ENCODE measurements at places on chromosomes 5 and 9.
A peak's percentile ranks its signal among the peaks of the same experiment; 100 is the strongest.

DNA sequence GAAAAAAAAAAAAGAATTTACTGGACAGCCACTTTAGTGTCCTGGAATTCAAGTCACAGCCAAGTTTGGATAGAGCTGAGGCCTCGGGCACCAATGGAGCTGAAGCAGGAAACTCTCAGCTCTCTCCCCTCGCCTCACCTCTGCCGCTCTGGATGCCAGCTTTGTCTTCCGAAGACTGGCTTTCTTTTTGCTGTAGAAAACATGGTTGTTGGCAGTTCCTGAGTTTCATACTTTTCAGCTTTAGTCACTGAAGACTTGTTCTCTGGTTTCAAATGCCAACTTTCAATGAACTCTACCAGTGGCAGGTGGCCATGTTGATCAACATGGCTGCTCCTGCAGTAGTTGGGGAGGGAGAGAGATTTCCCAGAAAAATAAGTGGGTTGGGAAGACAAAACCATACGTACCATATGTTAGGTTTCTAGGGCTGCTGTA lies 142.2 kb downstream of the SNX18 start:
- DNase-seq: no peak

DNA sequence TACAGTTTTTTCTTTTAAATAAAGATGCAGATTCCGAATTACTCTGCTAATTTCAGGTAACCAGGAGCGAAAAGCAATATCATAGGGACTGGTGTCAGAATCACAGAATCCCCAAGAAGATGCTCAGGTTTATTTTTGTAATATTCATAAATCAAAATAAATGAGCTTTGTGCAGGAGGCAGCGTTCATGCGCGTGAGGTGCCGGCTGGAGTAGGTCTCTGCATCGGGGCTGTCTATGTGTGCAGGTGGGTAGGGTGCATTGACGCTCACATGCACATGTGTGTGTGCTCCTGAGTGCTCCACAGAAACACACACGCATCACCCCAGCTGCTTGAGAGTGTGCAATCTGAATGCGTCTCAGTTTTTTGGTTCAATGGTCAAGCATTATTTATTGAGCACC lies 226.4 kb downstream of the PBX3 start:
- no peak for DNase-seq

DNA sequence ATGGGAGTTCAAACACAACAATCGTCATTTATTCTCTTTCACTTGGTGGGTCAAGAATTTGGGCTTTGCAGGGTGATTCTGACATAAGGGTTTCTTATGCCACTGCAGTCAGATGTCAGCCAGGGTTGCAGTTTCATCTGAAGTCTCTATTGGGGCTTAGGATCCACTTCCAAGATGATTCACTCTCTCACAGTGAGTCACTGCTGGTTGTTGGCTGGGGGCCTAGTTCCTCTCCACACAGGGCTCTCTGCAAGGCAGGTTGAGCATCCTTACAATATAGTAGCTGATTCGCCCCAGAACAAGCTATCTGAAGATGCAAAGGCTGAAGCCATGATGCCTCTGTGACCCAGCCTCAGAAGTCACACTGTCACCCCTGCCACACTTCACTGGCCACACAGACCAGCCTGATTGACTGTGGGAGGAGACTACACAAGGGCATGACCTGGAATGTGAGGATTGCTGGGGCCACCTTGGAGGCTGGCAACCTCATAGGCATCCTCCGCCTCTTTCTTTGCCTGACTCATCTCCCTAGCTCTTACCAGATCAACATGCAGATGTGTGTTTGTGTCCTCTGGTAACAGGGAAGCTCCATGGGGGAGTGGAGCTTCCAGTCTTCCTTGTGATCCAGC lies 4.5 kb upstream of the CARD19 start:
- no peak for DNase-seq

- DNase-seq: peak; percentile 74
Measured at GRCh38 chr5:150599917-150600511, 40.4 kb upstream of the SYNPO start.

GRCh38 chr5:116421080-116421629 lies 153.5 kb downstream of the SEMA6A start:
- no peak for DNase-seq

DNA sequence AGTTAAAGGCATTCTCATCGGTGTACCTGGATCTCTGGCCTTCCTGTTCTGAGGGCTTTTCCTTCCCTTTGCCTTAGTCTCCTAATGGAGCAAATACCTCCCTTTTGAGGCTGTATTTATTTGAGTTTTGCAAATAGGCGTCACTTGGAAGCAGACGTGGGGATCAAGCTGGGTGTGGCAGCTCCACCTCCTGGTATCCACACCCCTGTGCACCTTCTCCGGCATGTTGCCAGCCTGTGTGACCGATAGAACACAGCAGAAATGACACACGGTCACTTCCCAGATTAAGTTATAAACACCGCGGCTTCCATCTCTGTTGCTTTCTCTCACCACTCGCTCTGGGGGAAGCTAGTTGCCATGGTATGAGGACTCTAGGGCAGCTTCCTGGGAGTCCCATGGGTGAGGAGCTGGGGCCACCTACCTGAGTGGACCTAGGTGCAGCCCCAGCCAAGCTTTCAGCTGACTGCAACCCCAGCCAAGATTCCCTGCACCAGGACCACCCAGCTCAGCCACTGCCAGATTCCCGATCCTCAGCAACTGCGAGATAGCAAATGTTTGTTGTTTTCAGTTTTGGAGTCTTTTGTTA lies 214.4 kb upstream of the MVB12B start:
- no peak for DNase-seq

DNA sequence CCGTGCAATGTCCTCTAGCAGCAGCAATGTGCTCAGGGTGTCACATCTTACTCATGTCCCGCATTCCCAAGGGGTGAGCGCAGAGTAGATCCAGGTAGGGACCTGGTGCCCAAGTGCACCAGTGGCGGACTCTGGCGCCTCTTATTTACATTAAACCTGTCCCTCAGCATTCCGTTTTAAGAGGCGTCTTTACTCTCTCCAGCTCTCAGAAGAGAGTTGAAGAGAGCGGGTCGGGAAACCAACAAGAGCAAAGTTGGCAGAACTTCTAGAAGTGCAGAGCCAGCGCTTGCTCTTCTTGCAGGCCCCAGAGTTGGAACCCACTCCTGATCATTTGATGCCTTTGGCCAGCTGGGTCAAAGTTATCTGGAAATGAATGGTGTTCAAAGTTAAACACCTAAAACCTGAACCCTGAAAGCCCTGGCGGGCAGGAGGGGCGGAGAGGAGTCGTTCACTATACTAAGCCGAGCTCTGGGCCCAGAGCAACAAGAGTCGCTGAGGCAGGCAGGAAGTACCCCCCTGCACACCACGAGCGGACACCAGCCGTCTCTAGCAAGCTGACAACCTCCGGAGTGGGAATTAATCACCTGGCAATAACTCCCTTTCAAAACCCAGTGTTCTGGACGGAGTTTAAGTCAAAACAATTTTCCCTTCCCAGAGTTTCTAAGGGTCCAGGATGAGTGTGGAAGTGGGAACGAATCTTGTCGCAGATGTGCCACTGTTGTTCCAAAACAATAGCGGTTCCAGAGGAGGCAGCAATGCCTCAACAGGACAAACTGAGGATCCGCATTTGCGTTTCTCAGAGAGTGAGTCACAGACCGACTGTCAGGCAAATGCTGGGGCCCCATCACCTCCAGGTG lies 122.8 kb downstream of the TMEM161B start:
- DNase-seq: no peak

- peak; percentile 35 for DNase-seq
Measured at GRCh38 chr9:134059661-134060395, 8.0 kb downstream of the BRD3 start.

DNA sequence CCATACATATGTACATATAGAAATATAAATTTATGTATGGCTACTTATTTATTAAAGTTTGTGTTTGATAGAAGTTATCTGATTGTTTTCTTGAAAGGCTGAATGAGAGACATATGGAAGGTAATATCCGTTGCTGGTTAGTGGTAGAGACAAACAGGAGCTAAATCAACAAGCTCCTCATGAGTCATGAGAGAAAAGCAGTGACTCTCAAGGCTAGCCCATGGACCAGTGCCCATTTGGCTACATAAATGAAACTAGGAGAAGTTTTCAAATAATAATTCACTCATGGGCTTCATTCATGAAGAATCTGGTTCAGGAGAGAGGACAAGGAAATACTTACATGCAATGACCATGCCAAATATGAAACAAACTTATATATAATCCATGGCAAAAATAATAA lies 504.5 kb upstream of the ITGA1 start:
- no peak for DNase-seq

GRCh38 chr9:38384990-38385848 lies 7.3 kb upstream of the ALDH1B1 start:
- DNase-seq: no peak

DNA sequence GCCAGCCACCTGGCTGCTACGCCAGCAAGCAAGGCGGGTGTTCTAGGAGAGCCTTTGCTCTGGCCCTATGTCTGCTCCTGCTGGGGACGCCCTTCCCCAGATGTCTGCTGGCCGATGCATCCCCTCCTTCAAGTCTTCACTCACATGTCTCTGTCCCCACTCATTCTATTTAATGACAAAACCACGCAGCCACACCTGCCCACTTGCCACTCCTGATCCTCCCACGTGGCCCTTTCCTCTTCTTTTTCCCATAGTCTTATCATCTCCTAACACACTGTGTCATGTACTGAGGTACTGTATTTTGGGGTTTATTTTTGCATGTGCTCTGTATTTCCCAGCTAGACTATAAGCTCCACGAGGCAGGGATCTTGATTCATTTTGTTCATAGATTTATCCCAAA lies 62.0 kb upstream of the HRH2 start:
- DNase-seq: no peak

GRCh38 chr5:57276353-57276752 lies 102.5 kb downstream of the GPBP1 start:
- no peak for DNase-seq

DNA sequence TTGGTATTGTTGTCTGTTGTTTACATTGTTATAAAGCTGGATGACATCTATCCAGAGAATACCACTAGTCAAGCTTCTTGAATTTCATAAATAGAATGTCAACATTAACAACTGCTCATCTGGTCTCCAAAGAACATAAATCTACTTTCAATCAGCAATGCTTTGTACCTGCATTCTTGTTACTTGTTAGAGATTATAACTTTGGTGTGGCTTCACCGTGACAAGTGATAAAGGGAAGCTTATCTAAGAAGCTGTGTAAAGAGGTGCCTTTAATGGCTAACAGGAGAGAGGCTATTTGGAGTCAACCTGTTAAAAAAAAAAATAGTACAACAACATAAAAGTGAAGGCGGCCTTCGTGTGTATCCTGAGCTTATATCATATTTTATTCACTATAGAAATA lies 41.8 kb downstream of the MUSK start:
- no peak for DNase-seq

DNA sequence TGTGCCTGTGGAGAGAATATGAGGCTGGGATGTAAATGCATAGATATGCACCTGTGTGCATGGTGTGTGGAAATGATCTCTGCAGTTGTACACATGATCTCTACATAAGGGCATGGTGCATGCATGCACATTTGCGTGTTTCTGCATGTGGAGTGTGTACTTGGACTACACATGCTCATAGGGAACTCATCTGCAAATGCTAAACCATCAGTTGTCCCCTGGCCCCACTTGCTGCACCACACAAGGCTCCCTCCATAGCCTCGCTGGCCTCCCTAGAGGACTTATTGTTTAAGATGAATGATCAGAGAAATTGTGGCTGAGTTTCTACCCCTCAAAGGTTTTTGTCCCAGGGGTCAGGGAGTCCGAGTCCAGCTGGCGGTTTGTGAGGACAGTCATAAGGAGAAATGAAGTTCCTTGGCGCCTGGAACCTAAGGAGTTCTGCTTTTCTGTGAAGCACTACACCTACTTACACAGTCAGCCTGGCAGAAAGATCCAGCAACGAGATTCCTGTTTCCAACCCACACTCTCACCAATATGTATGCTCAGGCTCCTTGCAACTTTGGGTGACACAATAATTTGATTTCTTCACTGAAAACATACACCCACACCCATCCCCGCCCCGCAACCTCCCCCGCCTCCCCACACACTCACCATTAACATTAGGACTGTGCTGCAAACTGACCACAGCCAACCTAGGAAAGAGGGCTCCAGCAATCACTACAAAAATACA lies 79.9 kb upstream of the CPEB4 start:
- no peak for DNase-seq

DNA sequence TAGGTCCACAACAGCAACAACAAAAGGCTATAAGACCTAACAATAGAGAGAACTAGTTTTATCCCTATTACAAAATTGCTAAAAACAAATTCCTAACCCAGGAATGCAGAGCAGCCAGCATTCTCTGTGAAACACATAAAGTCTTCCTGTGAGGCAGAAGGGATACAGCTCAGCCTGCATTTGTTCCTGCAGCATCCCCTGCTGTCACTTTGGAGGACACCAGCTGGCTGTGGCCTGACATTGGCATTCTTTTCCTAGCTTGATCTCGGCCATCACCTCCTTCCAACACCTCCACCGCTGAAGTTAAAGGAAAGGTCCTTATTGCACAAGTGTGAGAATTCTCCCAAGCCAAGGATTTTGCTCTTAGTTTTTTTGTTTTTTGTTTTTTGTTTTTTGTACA lies 186.1 kb downstream of the SNCAIP start:
- peak; percentile 36 for DNase-seq
